PC-9 (cell line): ENCODE measurements at places on chromosomes 2 and 18. TPM values are rescaled to one million over a fixed set of nuclear protein-coding genes. Genes with fewer than 3 reads are reported as not detected.
A peak's percentile ranks its signal among the peaks of the same experiment; 100 is the strongest.

C2orf78 gene
- total RNA-seq = not detected in 2 replicates

LRPPRC gene
- total RNA-seq = 133 and 149 TPM in 2 replicates

AFG3L2 gene
- 69.4 and 71.1 TPM in 2 replicates for total RNA-seq

GRCh38 chr2:72144632-72145288 is 2.9 kb downstream of the CYP26B1 start:
- H3K4me1 ChIP-seq = peaks cover 33% of the 10 kb centered on the region
- H3K27me3 ChIP-seq = peaks cover 8% of the 10 kb centered on the region; the same call in 1 of the 2 replicates
- no peak overlapping the region for H3K27ac ChIP-seq

DNA sequence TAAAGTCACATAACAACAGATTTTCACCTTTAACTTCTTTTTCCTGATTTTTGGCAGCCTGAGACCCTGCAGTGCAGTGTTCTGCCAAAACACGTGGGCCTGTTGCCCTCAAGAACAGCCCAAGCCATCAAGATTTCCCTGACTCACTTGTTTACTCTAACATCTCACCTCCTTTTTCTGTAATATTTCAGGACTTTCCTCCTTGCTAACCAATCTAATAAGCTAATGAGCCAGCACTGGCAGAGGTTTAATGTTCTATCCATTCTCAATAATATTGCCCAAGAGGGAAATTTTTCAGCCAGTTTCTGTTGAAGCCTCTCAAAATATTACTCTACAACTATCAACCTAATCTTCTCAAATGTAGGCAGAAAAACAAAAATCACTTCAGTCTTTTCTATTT is 635.2 kb downstream of the DPP10 start:
- H3K27ac ChIP-seq = no peak overlapping the region
- DNase-seq = no peak
- H3K4me3 ChIP-seq = no peak overlapping the region
- H3K27me3 ChIP-seq = no peaks in the 10 kb centered on the region
- no peaks in the 10 kb centered on the region for H3K36me3 ChIP-seq

- 0 out of 2 replicates have a peak overlapping the region, but pooled peaks have one; percentile 23 for H3K27ac ChIP-seq
- peak overlapping the region; percentile 51; the same call in 1 of the 2 replicates for H3K4me3 ChIP-seq
- peak; percentile 59 for DNase-seq
- no peaks in the 10 kb centered on the region for H3K27me3 ChIP-seq
Measured at GRCh38 chr2:218387369-218388194, 5.5 kb downstream of the SLC11A1 start.

FAM237A gene
- total RNA-seq = not detected in 2 replicates

CDCA7 gene
- 26.1 and 34.2 TPM in 2 replicates for total RNA-seq

DNA sequence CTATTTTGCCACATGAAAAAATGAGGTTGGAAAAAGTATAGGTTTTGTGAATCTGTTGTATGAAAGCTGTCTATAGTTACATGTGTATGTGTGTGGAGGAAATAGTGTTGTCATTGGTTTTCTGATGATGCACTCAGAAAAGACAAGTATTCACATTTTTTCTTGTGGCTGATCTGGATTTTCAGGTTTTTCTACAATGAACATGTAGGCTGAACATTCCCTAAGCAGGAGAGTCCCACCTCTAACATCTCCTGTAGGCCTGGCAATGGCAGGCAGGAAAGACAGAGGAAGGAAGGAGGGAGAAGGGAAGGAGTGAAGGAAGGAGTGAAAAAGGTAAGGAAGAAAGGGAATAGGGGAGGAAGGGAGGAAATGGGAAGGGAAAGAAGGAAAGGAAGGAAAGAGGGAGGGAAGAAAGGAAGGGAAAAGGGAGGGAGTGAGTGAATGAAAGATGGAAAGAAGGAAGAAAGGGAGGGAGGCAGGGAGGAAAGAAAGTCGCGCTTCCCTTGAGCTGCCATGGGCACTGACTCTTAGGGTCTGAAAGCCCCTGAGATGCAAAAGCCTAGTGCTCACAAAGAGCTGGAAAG is 495 bp upstream of the IL36RN start:
- peak overlapping the region; percentile 72 for H3K27ac ChIP-seq
- H3K4me1 ChIP-seq = peaks cover 37% of the 10 kb centered on the region
- DNase-seq = no peak

DNA sequence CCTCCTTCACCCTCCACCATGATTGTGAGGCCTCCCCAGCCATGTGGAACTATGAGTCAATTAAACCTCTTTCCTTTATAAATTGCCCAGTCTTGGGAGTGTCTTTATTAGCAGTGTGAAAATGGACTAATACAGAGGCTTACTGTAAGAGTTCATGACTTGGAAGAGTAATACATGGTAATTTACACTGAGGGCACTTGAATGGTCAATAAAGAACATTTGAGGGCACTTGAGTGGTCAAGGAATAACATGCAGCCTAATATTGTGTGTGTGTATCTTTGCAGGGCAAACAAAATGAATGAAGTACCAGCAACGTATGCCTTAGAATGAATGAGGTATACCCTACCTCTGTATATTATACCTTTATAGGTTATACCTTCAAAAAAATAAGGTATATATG is 190.4 kb upstream of the SOX11 start:
- no peak overlapping the region for H3K27ac ChIP-seq
- no peaks in the 10 kb centered on the region for H3K36me3 ChIP-seq
- peaks cover 38% of the 10 kb centered on the region for H3K27me3 ChIP-seq
- no peak overlapping the region for H3K4me3 ChIP-seq

DNA sequence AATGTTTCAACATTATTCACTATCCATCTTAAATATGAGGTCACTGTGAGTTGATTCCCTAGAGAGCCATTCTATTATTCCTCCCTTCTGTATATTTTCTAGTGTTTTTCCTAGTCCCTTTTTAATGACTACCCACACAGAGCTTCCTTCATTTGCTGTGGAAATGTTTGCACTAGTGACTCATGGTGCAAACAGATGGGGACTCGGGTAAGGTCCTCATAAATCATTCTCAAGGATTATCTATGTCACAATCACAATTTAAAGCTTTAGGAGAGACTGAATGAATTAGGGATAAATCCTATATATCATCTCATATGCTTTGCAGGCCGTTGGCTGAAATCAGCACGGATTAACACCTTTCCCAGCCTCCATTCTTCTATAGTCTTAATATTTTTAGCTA is 159.6 kb downstream of the DCC start:
- H3K27ac ChIP-seq = no peak overlapping the region
- H3K36me3 ChIP-seq = no peaks in the 10 kb centered on the region
- H3K4me1 ChIP-seq = no peaks in the 10 kb centered on the region
- peaks cover 6% of the 10 kb centered on the region; the same call in 1 of the 2 replicates for H3K27me3 ChIP-seq
- DNase-seq = no peak
- no peak overlapping the region for H3K4me3 ChIP-seq

GRCh38 chr18:36191286-36191685 is 4.0 kb downstream of the MOCOS start:
- peaks cover 28% of the 10 kb centered on the region for H3K36me3 ChIP-seq
- no peak overlapping the region for H3K4me3 ChIP-seq
- H3K27ac ChIP-seq = no peak overlapping the region
- DNase-seq = no peak

SH3RF3 gene
- 4.9 and 6.1 TPM in 2 replicates for total RNA-seq

ZFAND2B gene
- 24.6 and 39.4 TPM in 2 replicates for total RNA-seq
